Hepatocyte (in vitro differentiated cells): ENCODE measurements at places on chromosomes 6 and 20. TPM values are rescaled to one million over a fixed set of nuclear protein-coding genes. Genes with fewer than 3 reads are reported as not detected.

DNA sequence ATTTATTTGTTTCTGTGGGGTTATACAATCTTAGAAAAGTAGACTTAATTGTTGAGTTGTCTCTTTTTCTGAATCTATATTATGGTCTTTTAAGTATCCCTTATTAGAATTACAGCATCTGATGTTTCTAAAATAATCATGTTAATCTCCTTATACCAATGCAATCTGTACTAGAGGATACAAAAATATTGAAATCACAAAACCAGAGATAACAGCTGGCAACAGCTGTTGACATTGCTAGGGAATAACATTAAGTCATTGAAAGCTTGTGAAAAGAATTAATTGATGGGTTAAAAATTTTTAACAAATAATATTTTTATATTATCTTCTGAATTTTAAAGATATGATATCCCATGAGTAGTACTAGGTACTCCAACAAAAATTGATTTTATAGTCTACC lies 162.6 kb downstream of the COL19A1 start:
- H3K27ac ChIP-seq: no peak overlapping the region
- H3K4me1 ChIP-seq: no peaks in the 10 kb centered on the region
- no peak for DNase-seq
- H3K27me3 ChIP-seq: no peaks in the 10 kb centered on the region
- no peak overlapping the region for H3K4me3 ChIP-seq
- no peaks in the 10 kb centered on the region for H3K36me3 ChIP-seq

DNA sequence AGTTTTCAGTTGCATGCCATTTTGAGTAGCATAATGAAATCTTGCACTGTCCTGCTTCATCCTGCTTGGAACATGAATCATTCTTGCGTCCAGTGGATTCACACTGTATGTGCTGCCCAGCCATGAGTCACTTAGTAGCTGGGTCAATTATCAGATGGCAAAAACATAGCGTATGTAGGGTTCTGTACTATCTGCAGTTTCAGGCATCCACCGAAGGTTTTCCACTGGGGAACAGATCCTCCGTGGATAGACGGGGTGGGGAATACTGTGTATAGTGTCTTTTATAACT lies 61.4 kb downstream of the IL22RA2 start:
- H3K4me1 ChIP-seq: no peaks in the 10 kb centered on the region
- DNase-seq: no peak
- no peak overlapping the region for H3K27ac ChIP-seq
- H3K27me3 ChIP-seq: no peaks in the 10 kb centered on the region
- no peak overlapping the region for H3K4me3 ChIP-seq
- no peaks in the 10 kb centered on the region for H3K36me3 ChIP-seq

GRCh38 chr6:141922898-141923297 lies 209.8 kb upstream of the GJE1 start:
- no peak overlapping the region for H3K4me3 ChIP-seq
- H3K36me3 ChIP-seq: no peaks in the 10 kb centered on the region
- no peaks in the 10 kb centered on the region for H3K4me1 ChIP-seq
- H3K27me3 ChIP-seq: no peaks in the 10 kb centered on the region

- H3K27ac ChIP-seq: no peak overlapping the region
- H3K4me1 ChIP-seq: no peaks in the 10 kb centered on the region
- no peak overlapping the region for H3K4me3 ChIP-seq
- DNase-seq: no peak
- H3K27me3 ChIP-seq: no peaks in the 10 kb centered on the region
- no peaks in the 10 kb centered on the region for H3K36me3 ChIP-seq
These were observed 564.2 kb downstream of the TFAP2B start for GRCh38 chr6:51382847-51383246.

- H3K4me3 ChIP-seq: no peak within 1 kb of the TSS
- H3K36me3 ChIP-seq: no peaks in the 10 kb centered on the region
- H3K27me3 ChIP-seq: no peaks in the 10 kb centered on the region
- DNase-seq: no peak
These were observed at the start of gene TINAG for GRCh38 chr6:54308289-54308985. TINAG (plus strand) TSS chr6:54308441; CDS start chr6:54308551, 110 bp downstream.

- H3K4me1 ChIP-seq: no peaks in the 10 kb centered on the region
- H3K4me3 ChIP-seq: no peak overlapping the region
- no peaks in the 10 kb centered on the region for H3K36me3 ChIP-seq
- no peak overlapping the region for H3K27ac ChIP-seq
These were observed 308.9 kb upstream of the JAG1 start for GRCh38 chr20:10982692-10983091.

DNA sequence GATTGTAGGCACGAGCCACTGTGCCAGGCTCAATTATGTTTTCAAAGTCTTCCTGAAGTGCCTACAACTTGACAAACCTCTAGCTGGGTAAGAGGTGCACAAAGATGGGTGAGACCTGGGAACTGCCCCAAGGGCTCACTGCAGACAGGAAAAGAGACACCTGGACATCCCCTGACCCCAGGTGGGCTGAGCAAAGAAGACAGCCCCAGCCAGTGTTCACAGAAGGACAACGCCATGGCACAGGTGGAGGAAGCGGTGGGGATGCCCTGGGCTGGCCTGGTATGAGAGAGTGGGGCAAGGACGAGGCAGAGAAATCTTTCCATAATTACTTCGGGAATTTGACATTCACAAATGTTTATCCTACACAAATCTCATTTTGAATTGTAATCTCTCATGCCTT lies 278.9 kb downstream of the SMOC2 start:
- DNase-seq: no peak
- H3K36me3 ChIP-seq: no peaks in the 10 kb centered on the region
- no peak overlapping the region for H3K4me3 ChIP-seq
- no peaks in the 10 kb centered on the region for H3K4me1 ChIP-seq
- H3K27me3 ChIP-seq: no peaks in the 10 kb centered on the region
- H3K27ac ChIP-seq: no peak overlapping the region

GRCh38 chr20:62952968-62953838 lies 694 bp downstream of the SLC17A9 start:
- H3K4me1 ChIP-seq: peaks cover 34% of the 10 kb centered on the region
- H3K36me3 ChIP-seq: no peaks in the 10 kb centered on the region
- H3K27me3 ChIP-seq: no peaks in the 10 kb centered on the region
- DNase-seq: peak; percentile 41
- peak overlapping the region; percentile 99 for H3K27ac ChIP-seq
- peak overlapping the region; percentile 0 for H3K4me3 ChIP-seq

DNA sequence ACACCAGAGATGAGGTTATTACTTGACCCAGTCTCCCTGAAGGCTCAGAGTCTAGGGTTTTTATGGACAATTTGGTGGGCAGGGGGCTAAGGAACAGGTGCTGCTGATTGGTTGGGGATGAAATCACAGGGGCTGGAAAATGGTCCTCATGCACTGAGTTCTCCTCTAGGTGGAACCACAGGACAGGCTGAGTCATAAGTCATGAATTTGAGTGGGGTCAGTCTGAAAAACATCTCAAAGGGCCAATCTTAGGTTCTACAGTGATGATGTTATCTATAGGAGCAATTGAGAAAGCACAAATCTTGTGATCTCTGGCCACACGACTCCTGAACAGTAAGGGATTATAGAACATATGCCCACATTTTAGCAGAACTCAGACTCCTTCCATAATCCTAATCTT lies 5.9 kb upstream of the MRS2 start:
- no peaks in the 10 kb centered on the region for H3K27me3 ChIP-seq
- H3K27ac ChIP-seq: no peak overlapping the region
- no peak overlapping the region for H3K4me3 ChIP-seq
- peaks cover 4% of the 10 kb centered on the region for H3K4me1 ChIP-seq

DNA sequence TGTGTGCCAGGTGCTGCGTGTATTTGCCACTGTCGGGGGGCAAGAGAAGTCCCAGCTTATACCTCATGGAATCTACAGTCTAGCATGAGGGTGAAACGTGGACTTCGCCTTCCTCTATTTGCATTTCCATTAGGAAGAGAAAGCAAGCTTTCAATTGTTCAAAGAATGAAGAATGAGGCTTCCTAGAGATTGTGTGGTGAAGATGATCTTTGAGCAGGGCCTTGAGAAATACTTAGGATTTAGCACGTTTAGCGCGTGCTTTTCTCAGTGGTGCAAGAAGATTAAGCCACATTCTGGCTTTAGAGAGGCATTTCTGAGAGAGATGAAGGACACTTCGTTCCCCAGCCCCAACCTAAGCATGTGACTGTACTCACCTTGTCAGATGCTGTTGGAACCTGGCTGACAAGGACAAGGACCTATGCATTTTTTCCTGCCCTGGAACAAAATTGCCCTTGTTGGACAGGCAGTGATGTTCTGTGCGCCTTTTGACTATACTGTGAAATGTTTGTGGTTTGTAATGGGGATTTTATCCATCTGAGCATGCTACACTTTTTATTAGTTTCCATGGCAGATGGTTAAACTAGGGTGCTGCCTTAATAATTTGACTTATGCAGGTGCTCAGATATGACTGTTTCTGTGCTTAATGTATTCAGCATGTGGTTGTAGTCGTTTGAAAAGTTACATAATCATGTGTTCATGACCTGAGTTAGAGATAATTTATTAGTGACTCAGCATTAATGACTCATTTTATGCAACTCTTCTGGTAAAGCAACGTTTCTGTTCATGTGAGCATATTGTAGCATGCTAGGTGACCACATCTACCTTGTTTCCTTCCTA lies 10.7 kb downstream of the TULP4 start:
- H3K27me3 ChIP-seq: no peaks in the 10 kb centered on the region
- H3K4me3 ChIP-seq: no peak overlapping the region
- no peaks in the 10 kb centered on the region for H3K36me3 ChIP-seq
- DNase-seq: peak; percentile 52

DNA sequence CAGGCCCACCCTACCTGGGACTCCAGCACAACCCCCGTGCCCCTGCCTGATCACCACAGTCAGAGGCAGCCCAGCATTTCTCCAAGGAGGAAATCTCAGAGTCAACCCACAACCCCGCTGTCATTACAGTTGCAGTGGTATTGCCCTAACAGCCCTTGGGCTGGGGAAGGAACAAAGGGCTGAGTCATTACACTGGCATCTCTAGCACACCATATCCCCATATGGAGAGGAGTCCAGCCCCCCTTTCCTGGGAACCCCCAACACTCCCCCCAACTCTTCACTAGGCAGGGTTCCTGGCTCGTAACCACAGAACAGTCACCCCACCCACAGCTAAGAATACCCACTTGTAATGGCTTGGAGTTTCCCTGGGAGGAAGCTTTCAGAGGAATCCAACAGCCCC lies 149.4 kb upstream of the OGFRL1 start:
- H3K27me3 ChIP-seq: no peaks in the 10 kb centered on the region
- H3K27ac ChIP-seq: no peak overlapping the region
- H3K36me3 ChIP-seq: no peaks in the 10 kb centered on the region
- H3K4me3 ChIP-seq: no peak overlapping the region
- no peak for DNase-seq

DNA sequence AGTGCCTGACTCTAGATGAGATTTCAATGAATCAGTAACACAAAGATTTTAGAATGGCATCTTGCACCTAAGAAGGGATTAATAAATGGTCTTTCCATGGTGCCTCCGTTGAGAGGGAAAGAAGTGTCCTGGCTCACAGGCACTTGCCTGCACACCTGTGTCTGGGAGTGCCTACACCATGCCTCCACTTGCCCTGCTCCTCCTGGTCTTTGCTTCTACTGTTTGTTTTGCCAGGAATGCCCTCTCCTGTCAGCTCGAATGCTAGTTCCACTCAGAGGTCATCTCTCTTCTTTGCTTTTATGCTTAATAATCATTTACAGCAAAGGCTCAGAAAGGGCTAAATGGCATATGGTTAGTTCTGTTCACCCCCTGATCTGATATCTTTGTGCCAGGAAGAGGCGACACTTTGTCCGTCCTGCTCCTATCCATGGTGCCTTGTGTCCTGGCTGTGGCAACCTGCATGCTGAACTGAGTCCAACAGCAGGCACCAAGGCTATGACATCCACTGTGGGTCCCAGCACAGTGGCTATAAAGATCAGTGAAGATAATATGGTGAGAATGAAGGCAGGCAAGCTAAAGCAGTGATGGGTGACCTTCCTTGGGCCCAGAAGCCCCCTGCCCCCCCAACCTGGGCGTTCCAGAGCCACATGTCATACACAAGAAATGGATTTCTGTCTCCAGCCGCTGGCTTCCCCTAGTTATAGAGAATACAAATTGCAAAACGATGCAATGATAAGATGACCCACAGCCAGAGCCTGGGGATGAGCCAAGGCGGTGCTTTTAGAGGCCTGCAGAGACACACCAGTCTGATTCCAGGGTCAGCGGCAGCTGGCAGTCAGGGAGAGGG lies 1.4 kb downstream of the C6orf132 start:
- H3K4me1 ChIP-seq: peaks cover 56% of the 10 kb centered on the region
- H3K36me3 ChIP-seq: no peaks in the 10 kb centered on the region
- no peak for DNase-seq
- H3K27me3 ChIP-seq: no peaks in the 10 kb centered on the region
- H3K4me3 ChIP-seq: peak overlapping the region; percentile 93

- no peak overlapping the region for H3K27ac ChIP-seq
- DNase-seq: no peak
- no peaks in the 10 kb centered on the region for H3K36me3 ChIP-seq
- no peaks in the 10 kb centered on the region for H3K4me1 ChIP-seq
- H3K27me3 ChIP-seq: no peaks in the 10 kb centered on the region
These were observed 56.9 kb upstream of the MBOAT1 start for GRCh38 chr6:20269181-20269580.

DNA sequence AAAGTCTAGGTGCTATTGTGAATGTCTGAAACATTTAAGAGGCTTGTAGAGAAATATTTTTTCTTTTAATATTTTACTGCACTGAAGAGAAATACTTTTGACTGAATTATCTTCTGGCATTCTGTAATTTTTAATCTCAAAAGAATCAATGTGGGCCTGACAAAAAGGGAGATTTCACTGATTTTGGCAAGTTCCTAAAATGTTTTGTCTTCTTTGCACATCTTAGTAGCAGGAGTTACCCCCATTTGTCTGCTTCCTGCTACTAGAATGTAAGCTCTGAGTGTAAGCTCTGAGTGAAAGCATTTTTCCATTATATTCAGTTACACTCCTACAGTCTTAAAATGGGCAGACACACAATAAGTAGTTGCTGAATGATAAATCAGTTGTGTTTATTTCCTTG lies 31.1 kb downstream of the HDAC2 start:
- H3K27ac ChIP-seq: no peak overlapping the region
- H3K4me3 ChIP-seq: no peak overlapping the region
- no peaks in the 10 kb centered on the region for H3K36me3 ChIP-seq
- no peaks in the 10 kb centered on the region for H3K27me3 ChIP-seq
- no peak for DNase-seq

COL12A1 gene
- 48.4 and 49.0 TPM in 2 replicates for total RNA-seq

SLC25A27 gene
- 7.0 and 11.9 TPM in 2 replicates for total RNA-seq

GNRH2 gene
- total RNA-seq: 27.0 and 33.8 TPM in 2 replicates

SEMG1 gene
- total RNA-seq: not detected in 2 replicates

SDCBP2 gene
- total RNA-seq: 57.2 and 64.1 TPM in 2 replicates

CTAGE9 gene
- total RNA-seq: 0.20 and 0.80 TPM in 2 replicates

MMUT gene
- total RNA-seq: 33.0 and 35.3 TPM in 2 replicates

PTGIS gene
- total RNA-seq: 22.5 and 26.1 TPM in 2 replicates
